ENCODE measurements at places on chromosomes 3 and 15.

- peak; percentile 70 for DNase-seq
These were observed 468 bp downstream of the UBP1 start for GRCh38 chr3:33439546-33440327.

DNA sequence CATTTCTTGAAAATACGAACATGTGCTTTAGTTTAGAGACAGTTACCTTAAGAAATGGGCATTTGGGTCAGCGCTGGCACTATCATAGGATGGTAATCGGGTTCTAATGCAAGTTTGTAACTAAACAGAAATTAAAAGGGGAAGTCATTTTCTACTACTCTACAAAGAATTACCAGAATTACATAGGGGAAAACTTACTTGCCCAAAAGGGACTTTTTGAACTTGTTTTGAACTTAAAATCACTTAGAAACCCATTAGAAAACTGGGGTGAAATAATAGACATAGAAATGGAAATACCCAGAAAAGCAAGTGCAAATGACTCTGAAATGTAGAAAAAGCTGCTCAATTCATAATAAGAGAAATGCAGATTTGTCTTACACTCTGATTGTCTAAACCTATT is 44.9 kb downstream of the SPATA16 start:
- DNase-seq, result no peak

DNA sequence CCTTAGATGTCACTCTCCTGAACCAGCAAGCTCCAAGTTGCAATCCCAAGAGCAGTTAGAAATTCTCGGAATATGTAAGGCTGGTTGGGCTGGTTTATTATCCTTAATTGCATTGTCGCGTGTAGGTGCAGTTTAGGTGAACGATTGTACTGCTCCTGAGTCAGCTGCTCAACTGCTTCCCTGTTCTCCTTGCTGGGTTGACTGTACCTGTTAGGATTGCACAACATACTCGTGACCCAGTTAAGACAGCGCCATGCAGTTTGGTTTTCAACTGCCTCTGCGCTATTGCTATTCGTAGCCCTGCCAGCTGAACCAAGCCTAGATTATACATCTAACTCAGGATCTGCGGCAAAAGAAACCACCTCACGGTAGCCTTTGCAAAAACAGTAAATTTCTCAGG is 41.0 kb downstream of the BCL2L10 start:
- DNase-seq, result no peak

- DNase-seq, result no peak
These were observed 19.4 kb upstream of the SLC41A3 start for GRCh38 chr3:126103121-126104027.

DNA sequence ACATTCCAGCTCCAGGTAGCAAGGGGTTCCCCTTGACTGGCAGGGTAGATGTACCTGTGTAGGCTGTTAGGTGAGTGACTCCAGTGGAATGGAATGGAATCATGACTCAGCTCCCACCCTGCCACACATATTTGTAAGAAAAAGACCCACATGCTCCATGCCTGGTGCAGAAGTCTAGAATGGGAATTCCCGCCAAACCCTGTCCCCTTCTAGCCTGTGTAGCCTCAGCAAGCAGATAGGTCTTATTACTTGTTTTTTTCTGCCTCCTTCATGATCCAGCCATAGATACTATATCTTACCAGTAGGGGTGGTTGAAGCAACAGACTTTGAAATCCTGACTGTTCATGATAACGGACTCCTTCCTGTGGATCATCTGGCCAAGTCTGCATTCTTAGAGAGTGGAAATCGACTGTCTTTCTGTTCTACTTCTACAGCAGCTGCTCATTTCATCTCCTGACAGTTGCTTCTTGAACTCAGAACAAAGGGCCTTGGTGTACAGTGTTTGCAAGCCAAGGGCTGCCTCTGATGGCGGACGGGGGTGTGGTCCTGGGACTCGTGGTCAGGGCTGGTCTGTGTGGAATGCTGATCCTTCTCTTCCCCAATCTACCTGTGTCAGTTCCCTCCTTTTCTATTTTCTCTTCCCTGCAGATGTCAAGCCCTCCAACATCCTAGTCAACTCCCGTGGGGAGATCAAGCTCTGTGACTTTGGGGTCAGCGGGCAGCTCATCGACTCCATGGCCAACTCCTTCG is 16.3 kb downstream of the SNAPC5 start:
- DNase-seq, result peak; percentile 4

- no peak for DNase-seq
These were observed 237.6 kb upstream of the SETMAR start for GRCh38 chr3:4065554-4065953.

DNA sequence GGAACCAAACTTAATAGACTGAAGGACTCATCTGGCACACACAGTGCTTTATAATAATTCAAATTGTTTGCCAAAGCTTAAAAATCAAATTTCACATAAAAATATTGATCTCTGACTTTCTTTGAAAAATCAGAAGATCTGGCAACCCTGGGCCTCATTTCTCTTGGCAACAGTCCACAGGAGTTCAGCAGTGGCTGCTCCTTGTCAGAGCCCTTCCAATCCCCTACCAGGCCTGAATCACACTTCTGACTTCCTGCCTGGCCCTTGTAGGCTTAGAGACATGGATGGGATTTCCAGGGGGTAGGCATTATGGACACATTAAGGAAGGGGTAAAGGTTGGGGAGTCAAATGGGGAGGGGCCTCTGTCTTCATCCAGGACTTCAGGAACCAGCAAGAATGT is 55.5 kb downstream of the PLS1 start:
- DNase-seq, result no peak

- peak; percentile 82 for DNase-seq
These were observed at the start of gene MITF for GRCh38 chr3:69739204-69740102. Gene MITF (plus strand): TSS chr3:69739464. CDS start chr3:69739598, 134 bp downstream.

- no peak for DNase-seq
These were observed 153.3 kb downstream of the EPHA3 start for GRCh38 chr3:89260721-89261120.

DNA sequence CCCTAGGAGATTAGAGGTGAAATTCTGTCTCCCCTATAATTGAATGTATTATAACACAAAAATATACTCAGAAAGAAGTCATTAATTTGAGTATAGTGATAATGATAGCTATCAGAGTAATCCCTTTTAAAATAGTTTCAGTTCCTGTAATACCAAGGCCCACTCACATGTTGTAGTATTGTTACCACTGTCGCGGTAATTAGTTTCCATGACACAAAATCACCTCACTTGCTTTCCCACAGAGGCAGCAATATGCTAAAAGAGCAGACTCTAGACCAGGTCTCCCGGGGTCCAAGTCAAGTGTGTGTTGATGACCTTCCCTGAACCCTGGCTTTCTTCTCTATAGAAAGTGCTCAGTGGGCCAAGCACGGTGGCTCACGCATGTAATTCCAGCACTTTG is 39.5 kb upstream of the NSMCE3 start:
- peak; percentile 41 for DNase-seq
